ENCODE measurements at places on chromosomes 3 and 15. TPM values are rescaled to one million over a fixed set of nuclear protein-coding genes. Genes with fewer than 3 reads are reported as not detected.

Gene ANP32A
- total RNA-seq: 174 TPM

DNA sequence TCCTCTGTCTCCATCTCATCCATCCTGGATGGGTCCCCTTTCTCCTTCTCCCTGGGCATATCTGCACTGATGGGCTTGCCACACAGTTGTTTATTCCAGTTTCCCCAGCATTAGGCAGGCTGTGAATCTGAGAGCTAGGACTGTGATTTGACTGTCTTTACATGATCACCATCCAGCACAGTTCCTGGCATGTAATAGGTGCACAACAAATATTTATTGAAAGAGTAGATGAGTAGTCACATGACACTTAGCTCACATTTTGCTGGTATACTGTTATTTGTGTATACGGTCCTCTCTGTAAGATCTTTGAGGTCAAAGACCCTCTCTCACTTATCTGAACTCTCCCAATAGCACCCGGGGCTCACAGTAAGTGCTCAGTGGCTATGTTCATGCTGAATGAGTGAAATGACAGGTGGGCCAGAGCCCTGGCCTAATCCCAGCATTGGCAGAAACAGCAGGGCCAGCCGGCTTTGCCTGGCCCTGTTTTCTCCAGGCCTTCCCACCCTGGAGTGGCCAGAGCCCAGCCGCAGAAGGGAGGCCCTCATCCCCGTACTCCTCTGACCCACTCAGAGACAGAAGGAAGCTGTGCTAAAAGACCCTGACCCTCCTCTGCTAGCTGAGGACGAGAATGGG, 16.2 kb upstream of the BAHD1 start:
- DNase-seq: no peak

DNA sequence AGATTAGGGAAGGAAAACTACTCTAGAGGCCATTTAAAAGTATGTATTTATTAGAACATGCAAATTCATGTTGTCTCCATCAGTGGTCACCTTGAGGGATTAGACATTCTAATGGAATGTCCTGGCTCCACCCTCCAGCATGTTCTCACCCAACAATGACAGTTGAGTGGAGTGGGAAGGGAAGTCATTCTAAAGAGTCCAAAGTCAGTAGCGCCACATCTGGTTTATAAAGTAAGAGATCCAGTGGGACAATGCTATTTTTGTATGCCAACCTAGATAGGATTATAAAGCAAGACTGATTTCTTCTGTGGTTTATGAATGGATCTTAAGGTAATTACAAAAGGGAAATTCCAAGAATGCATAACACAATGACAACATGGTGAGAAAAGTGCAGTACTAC, 33.3 kb downstream of the SLC24A1 start:
- no peak for DNase-seq

DNA sequence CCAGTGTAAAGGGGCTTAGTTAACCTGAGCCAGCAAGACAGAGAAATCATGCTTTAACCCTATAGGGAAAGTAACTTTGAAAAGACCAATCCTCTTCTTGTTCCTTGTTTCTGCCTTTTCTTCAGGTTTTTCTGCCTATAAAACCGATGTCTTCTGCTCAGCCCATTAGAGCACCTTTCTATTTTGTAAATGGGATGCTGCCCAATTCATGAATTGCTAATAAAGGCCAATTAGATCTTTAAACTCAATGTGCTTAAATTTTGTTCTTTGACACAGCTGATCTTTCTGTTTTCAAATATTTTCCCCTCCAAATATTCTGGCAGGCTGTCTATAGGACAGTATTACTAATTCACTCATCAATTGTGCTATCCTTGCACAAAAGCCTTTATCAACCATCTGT, 33.8 kb upstream of the SPTSSB start:
- no peak for DNase-seq

Gene CLDN18
- not detected for total RNA-seq

GRCh38 chr3:12186515-12187286, 28.0 kb upstream of the TIMP4 start:
- no peak for DNase-seq

Gene TRAIP
- 24.4 TPM for total RNA-seq

- DNase-seq: no peak
Observed at GRCh38 chr3:173988909-173989308, 591.4 kb downstream of the NLGN1 start.

Gene LRRC31
- not detected for total RNA-seq

Gene RAB8B
- 111 TPM for total RNA-seq

DNA sequence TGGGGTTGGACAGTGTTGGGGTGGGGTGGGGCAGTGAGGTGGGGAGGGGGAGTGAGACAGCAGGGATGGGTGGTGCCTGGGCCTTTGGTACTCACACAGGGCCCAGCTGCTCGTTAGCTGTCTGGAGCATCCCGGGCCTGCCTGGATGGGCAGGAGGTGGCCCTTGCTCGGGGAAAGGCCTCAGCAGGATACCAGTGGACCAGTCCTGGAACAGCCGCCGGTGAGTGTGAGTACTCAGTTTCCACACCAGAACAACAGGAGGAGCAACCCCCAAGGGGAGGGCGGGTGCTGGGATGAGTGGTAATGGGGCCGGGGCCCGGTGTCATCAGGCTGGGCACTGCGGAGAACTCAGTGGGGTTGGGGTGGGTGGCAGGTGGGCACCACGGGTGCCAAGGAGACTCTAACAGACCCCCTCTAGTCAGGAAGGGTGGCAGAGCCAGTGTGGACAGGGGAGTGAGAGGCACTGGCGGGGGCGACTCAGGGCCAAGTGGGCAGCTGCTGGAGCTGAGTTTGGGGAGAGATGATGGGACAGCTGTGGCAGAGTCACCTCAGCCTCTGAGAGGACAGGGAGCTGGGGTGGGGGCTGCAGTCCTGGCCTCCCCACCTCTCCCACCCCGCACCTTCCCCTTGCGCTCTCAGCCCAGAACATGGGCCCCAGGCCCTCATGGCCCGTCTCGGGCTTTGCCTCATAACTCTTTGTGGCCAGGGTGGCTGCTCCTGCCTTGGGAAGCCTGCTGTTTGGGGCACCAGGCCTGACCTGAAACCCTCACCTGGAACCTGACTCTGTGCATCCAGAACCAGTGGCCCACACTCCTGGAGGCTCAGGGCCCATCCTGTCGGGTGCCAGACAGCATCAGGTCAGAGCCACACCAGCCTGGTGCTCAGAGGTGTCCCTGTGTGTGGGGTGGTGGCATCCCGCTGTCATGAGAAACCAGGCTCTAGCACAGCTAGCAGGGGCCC, 52.1 kb upstream of the PRR23E start:
- no peak for DNase-seq

Gene AADACL2
- total RNA-seq: not detected

Gene OSBPL10
- total RNA-seq: 0.22 TPM

DNA sequence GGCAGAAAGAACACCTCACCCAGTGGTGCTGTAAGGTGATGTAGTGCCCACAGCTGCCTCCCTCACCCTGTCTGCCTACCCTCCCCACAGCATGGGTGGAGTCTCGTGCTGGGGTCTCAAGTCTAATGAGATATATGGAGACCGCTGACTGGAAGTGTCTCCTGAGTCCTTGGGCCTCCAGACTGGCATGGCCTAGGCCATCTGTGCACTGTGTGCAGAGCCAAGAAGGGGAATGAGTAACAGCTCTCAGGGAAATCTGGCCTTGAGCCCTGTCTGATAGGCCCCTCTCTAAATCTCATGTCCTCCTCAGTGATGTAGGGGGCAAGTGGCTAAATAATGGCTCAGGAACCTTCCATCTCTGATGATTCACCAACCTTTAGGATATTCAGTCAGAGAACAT, 277.4 kb downstream of the PLCL2 start:
- no peak for DNase-seq

Gene KNG1
- total RNA-seq: not detected

Gene BLM
- total RNA-seq: 41.0 TPM

Gene ADGRG7
- not detected for total RNA-seq

DNA sequence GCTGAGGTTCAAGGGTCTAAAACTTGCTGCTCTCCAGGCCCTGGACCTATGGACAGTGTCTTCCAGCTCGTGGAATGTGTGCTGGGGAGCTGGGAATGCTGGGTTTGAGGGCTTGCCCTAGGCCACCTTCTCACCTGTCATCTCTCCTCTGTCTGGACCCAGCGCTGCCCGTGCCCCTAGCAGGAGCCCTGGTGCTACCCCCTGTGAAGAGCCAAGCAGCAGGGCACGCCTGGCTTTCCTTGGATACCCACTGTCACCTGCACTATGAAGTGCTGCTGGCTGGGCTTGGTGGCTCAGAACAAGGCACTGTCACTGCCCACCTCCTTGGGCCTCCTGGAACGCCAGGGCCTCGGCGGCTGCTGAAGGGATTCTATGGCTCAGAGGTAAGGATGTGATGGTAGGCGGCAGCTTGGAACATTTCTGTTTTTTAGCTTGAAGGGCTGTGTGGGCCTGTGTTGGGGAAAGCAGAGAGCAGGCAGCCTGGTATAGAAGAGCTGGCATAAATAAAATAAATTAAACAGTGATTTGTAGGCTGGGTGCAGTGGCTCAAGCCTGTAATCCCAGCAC, 5.1 kb downstream of the CHRD start:
- DNase-seq: no peak

- no peak for DNase-seq
Observed at GRCh38 chr15:80953953-80954778, 35.5 kb downstream of the MESD start.
